ENCODE measurements at places on chromosomes 12 and 14.

DNA sequence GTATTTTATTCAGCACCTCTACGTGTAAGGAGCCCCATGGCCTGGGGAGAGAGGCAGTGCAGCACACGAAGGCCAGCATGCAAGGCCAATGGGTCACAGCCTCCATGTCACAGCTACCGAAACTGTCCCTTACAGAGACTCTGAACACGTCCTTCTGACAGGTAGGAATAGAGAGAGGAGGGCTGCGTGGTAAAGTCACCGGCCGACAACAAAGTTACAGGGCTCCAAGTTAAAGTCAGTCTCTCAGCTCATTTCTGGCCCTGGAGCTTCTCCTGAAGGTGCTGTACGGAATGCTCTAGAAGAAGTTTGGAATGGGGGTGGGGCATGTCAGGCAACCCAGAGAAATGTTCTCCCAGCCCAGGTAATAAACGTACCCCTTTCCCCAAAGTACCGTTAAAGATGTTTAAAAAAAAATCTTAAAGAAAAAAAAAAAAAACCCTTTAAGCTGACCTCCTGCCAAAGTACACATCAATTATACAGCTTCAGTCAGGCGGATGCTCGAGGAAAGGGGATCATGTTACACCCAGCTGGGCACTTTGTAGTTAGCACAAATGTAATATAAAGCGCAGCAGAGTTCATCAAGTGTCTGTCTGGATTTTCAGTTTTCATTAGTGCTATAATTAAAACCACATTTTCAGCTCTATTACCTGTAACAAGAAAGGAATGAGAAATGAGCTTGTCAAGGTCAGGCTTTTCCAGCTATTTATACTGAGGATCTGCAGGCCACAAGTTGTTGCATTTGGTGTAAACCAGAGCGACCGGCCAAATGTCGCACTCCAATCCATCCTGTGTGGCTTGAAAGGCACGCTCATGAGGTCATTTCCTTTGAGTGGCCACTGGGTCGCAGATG, 53.3 kb upstream of the CDKN3 start:
- DNase-seq: no peak

- DNase-seq: no peak
Measured at GRCh38 chr12:71431991-71432390, 7.6 kb upstream of the LGR5 start.

- DNase-seq: no peak
Measured at GRCh38 chr14:61504901-61505300, 183.5 kb downstream of the PRKCH start.

DNA sequence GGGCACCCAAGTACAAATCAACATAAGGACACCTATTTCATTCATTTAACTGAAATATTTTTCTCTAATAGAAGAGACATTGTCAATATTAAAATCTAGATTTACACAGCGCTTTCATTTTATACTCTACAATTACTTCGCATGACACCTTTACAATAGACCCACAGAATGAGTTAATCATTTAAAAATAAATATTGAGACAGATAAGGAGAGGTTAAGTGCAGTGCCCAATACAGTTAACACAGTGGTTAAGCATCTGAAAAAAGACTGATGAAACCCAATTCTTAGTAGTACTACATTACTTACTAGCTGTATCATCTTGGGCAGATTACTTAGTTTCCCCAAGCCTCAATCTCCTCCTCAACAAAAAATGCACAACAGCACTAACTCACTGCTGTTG, 116.2 kb downstream of the DENND5B start:
- DNase-seq: no peak

DNA sequence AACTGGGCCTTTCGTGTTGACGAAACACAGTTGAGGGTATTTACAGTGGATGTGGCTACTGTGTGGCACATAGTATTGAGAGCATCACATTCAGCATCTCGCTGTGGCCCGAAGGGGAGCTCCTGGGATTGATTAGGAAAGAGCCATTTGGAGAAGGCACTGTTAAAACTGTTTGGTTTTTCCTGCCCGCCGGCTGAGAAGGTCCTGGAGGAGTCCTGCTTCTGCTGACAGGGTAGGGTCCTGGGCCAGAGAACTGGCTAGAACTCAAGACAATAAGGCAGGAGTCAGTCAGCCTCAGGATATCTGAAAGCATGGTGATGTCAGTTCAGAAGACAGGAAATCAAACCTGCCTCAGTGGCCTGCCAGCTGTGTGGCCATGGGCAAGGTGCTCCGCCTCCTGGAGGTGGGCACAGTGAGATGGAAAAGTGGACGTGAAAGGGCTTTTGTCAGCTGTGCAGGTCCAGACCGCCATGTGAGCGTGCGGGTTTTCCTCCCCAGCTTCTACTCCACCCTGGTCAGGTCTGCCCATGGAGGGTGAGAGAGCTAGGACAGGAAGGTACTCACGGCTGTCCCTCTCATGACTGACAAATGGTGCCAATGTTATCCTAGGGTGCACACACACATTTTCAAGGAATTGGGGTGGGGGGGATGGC, 92.3 kb downstream of the NTF3 start:
- DNase-seq: no peak

- no peak for DNase-seq
Measured at GRCh38 chr12:56928262-56928661, 5.9 kb downstream of the SDR9C7 start.

DNA sequence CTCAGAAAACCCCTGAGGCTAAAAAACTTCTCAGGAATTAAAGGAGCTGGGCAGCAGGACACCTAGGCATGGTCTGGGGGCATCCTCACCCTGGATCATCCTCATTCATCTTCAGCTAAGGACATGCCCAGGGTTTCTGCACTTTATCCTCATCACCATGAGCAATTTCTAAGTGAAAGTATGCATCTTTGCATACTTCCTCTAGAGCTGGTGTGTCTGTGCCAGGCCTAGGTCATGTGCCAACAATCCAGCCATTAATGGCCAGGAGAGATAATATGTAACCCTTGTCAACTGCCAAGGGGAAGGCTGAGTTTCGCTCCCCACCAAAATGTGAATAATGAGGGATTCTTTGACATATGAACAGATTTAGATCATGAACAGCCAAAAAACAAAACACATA, 160.5 kb downstream of the KITLG start:
- no peak for DNase-seq

DNA sequence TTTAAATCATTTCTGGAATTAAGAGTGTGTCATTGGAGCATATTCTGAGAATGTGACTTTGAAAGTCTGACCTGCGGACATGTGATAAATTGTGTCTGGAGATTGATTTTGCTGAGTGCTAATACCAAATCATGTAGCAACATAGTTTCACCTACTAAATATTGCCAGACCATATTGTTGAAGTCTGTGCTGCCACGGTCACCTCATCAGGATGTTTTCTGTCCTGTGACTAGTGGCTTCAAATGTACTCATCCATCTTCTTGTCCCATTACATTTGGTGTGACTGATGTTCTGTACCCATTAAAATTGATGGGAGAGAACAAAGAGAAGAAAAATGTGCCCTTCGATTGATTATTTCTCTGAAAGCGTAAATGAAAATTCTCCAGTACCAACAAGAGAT, 265.3 kb downstream of the PDZRN4 start:
- DNase-seq: no peak

- no peak for DNase-seq
Measured at GRCh38 chr14:102594514-102595175, 2.2 kb downstream of the RCOR1 start.

GRCh38 chr12:18171571-18171970, 81.6 kb upstream of the RERGL start:
- DNase-seq: no peak

DNA sequence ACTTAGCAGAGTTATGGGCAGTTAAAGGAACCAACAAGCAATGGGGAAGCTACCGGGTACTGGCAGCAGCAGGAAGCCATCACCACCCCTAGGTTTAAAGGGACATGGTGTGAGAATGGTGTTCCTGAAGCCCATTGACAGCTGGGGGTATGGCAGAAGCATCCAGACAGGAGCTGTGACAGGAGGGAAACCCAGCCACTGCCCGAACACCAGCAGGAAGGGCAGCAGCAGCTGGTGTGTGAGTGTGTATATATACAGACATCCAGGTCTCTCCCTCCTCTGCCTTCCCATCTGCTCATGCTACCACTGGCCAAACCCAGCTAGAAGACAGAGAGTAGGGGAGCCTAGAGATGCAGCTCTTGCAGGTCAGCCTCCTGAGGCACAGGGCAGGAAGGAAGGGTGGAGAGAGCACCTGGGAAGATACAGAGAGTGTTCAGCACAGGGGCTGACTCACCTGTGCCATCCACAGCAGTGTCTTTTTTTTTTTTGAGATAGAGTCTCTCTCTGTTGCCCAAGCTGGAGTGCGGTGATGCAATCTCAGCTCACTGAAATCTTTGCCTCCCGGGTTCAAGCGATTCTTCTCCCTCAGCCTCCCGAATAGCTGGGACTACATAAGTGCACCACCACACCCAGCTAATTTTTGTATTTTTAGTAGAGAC, 9.2 kb upstream of the ADCK1 start:
- no peak for DNase-seq

- no peak for DNase-seq
Measured at GRCh38 chr14:91261115-91261514, 16.6 kb upstream of the GPR68 start.
